8988T (cell line): ENCODE measurements at places on chromosomes 11 and 22.

DNA sequence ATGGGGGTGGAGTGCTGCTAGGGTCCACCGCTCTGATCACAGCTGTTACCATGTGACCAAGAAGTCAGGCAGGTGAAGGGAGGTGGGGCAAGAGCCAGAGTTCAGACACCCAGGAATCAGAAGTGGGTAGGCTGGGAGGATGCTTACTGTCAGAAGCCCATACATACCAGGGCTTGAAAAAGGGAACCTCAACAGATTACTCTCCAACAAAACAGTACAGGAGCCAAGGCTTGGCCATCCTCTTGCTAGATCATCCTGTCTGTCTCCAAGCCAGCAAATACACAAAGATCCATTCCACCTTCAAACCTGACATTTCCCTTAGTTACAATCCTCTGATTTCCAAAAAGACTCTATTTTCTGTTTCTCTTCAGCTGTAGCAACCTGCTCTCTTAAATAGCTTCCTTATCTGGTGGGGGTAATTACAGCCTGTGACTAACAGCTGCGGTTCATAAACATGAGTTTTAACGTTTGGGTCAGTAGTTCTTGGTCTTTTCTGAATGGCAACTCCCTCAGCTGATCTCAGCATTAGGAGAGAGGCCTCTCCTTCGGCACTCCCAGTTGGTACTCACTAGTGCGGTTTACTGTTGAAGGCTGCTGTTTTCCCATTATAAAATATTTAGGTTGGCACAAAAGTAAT, 31.1 kb upstream of the WT1 start:
- no peak for DNase-seq

DNA sequence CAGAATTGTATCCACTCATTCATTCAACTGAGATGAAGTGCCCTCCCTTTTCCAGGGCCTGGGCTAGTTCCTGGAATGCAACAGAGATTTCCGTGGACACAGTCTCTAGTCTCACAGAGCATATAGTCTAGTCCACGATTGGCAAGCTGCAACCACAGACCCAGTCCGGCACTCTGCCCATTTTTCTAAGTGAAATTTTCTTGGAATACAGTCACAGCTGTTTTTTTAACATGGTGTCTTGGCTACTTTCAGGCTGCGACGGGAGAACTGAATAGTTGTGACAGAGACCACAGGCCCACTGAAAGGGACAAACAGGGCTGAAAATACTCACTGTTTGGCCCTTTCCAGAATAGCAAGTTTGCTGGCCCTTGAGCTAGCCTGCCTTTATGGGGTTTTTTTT, 29.2 kb downstream of the ALG12 start:
- no peak for DNase-seq

DNA sequence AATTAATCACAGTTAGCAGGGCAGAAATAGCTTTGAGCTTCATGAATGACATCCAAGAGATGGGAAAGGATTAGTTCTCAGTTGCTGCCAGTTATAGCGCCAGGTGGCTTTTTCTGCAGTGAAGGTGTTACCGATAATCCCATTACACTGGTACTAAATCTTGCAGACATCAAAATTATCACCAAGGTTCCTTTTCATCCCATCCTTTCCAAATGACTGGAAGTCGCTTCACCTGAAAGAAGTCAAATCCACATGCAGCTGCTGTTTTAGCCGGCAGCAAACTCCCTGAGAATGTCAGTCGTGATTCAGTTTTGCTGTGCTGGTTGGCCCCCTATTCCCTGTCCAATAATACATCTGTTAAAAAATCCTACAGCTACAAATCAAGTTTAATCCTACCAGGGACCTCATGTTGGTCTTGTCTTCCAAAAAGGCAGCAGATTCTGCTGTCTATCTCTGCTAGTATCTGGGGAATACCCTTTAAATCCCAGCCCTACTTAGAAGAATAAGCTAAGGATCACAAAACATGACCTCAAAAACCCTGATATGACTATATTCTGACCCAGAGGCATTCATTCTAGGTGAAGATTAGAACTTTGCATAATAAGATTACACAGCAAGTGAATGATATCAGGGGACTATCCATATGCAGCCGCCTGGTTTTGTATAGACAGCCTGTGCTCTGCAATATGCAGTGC, 31.7 kb downstream of the IMMP1L start:
- DNase-seq: no peak

DNA sequence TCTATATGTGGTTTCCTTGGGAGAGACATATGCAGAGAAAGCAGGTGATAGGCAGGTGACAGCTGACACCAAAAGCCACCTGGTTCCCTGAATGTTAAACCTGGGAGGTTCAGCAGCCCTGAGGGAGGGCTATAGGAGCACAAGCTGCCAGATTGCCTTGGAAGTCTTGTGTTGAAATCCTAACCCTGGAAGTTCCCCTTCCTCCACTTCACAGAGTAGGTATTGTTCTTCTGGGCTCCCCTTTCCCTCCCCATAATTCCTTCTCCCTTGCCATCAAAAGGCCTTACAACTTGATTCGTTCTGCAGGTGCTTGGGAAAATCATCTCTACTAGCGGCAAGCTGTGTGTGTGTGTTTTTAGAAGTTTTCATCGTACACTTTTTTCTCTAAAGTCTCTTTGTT, 5.4 kb downstream of the LDLRAD3 start:
- DNase-seq: no peak

GRCh38 chr22:37752189-37753087, 55.3 kb upstream of the GCAT start:
- peak; percentile 52 for DNase-seq

- DNase-seq: no peak
These were observed 270.7 kb upstream of the MTNR1B start for GRCh38 chr11:92698742-92699141.

DNA sequence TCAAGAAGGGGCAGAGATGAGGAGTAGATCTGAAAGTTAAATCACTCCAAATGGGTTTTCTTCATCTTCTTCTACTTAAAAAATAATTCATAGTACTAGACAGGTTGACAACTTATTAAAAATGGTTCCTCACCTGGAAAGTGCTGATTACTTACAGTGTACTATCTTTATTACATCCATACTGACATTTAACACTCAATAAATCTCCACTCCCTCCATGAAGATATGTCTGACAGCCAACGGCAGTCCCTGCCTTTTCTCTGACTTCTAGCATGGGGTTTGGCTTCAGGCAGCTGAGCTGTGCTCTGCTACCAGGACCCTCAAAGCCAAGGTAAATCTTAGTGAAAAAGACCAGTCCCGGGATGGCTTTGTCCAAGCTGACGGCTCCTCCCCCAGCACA, 133.4 kb upstream of the CSNK2A3 start:
- no peak for DNase-seq

DNA sequence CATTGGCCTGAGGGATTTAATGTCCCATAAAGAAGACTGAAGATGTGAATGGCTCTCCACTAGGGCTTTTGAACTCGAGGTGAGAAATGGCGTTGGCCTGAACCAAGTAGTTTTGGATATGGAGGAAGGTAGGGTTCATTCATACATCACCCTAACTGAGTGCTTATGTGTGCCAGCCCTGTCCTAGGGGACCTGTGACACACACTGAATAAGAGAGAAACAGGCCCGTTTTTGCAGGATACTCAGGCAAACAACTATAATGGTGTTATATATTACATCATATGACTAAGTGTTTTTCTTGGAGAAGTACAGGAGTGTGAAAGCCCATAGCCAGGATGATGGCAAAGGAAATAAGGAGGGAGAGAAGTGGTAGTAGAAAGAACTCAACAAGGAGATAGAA, 368.1 kb downstream of the TMEM135 start:
- DNase-seq: no peak

GRCh38 chr11:3217818-3218482, 663 bp downstream of the MRGPRG start:
- no peak for DNase-seq

DNA sequence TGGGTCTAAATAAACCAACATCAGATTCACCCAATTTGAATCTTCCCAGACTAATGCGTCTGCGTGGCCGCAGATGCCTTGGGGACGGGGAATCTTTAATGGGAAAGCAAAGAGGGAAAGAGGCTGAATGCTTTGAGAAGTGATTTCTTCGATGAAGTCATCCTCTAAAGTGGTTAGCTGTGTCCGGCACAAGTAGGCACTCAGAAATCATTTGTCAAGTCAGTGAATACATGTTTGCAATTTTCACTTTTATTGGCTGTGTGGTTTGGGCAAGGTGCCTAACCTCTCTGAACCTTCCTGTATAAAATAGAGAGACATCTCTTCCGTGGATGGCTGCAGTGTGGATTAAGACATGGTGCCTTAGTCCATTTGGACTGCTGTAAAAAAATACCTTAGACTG, 19.7 kb upstream of the IFT27 start:
- DNase-seq: no peak

GRCh38 chr11:68509066-68509465, 48.5 kb downstream of the PPP6R3 start:
- DNase-seq: no peak

DNA sequence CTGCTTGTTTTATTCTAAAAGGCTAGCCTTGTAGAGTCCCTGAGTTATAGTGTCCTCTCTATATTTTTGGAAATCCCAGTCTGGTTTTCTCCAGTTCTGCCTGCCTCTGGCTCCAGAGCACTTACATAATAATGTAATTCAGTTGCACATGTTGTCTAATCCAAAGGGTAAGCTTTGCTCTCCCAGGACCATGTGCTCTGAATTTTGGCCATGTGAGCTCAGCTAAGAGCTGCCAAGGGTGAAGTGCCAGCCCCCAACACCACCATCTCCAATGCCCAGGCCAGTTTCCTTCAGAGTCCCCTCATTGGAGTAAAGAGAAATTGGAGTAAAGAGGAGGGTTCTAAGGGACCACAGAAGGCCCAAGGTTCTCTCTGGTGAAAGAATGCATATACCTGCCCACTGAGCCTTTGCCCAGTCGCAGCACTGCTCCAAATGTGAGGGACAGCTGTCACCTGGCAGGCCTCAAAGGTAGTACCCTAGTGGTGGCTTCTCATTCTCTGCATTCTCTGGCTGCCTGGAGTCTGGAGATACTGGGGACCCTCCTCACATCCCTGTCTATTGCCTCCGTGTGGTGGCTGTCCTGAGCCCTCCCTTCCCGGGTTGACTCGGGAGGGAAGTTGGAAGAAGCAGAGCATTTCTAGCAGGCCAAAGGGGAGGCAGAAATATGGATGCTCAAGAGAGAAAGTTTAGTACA, 4.9 kb downstream of the CRY2 start:
- DNase-seq: no peak

DNA sequence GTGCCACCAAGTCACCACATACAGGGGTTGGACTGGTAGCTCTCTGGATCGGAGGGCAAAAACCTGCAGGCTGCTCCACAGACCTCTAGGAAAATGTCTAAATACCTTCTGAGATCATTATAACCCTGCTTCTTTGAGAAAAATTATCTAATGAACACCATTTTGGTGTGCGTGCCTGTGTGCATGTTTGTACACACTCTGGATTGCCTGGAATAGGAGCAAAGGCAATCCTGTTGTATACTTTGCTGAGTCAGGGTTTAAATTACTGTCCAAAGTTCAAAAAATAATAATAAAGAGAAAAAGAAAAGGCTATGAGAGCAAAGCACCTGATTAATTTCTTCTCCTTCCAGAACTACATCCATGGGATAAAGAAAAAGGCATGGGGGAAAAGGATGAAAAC, 11.0 kb downstream of the JAML start:
- DNase-seq: no peak

DNA sequence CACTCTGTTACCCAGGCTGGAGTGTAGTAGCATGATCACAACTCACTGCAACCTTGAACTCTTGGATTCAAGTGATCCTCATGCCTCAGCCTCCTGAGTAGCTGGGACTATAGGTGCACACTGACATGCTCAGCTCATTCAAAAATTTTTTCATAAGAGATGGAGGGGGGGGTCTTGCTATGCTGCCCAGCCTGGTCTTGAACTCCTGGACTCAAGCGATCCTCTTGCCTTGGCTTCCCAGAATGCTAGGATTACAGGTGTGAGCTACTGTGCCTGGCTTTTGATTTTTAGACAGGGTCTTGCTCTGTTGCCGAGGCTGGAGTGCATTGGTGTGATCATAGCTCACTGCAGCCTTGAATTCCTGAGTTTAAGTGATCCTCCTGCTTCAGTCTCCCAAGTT, 14.0 kb downstream of the PRAME start:
- no peak for DNase-seq

DNA sequence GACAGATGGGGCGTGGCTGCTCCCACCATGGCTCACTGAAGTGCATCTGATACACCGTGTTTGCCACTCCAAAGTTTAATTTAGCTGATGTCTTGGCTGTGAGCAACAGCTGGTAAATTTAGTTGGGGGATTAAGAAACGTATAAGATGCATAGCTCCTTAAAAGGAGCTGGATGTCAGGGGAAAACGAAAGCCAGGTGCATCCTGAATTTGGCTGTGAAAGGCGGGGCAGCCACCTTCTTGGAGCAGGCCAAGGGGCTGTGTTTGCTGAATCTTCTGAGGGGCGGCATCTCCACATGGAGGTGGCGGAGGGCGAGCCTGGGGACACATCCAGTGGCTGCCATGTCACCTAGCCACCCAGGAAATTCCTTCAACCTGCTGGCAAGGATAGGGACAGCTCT, 20.7 kb upstream of the NCF4 start:
- DNase-seq: no peak

GRCh38 chr22:50218153-50218995, 17.6 kb downstream of the SELENOO start:
- DNase-seq: no peak

DNA sequence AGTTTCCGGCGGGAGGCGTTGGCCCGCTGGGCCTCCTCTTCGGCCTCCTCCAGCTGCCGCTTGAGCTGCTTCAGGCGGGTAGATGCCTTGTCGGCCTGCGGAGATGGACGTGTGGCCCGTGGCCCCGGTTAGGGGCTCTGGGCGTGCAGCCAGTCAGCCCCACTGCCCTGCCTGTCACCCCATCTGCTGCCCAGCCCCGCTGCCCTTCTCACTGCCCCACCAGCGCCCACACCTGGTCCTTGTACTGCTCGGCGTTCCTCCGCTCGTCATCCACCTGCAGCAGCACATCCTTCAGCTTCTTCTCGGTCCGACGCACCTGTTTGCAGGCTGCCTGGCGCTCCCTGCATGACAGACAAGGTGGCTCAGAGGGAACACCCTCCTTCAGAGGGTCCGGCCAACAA, 31.2 kb downstream of the APOL1 start:
- DNase-seq: no peak

GRCh38 chr11:68551223-68551622, 90.7 kb downstream of the PPP6R3 start:
- DNase-seq: no peak

GRCh38 chr11:67466367-67466766, 2.7 kb downstream of the TMEM134 start:
- no peak for DNase-seq

DNA sequence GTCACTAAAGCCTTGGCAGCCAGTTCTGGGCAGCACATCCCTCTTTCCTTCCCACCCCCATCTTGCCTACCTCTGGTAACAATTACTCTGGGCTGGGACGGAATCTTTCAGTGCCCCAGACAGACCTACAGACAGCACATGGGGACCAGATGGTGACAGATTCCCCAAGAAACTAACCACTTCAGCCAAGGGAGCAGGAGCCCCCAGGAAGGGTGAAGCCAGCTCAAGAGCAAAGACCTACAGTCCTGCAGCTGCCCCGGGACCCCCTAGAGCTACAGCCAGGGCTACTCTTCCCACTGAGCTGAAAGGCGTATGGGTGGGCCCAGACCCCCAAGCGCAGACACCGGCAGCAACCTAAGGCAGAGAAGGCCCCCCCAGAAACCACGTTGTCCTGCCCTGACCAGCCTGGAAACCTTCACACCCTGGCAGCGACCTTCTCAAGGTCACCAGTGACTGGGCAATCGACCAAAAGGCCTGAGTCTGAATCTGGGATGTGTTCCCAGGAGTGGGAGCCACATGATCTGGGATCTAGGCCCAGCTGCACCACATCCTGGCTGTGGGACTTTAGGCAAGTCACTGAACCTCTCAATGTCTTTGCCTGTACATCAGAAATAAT, 65.8 kb downstream of the LRRC32 start:
- DNase-seq: no peak

- DNase-seq: no peak
These were observed 415.9 kb downstream of the TBC1D22A start for GRCh38 chr22:47178339-47178738.
